Activated CD4-positive, alpha-beta memory T cell treated with anti-CD3 and anti-CD28 coated beads for 36 hours (primary cell): ENCODE measurements at places on chromosomes 16 and 17. TPM values are rescaled to one million over a fixed set of nuclear protein-coding genes. Genes with fewer than 3 reads are reported as not detected.
A peak's percentile ranks its signal among the peaks of the same experiment; 100 is the strongest.

Gene IRX3
- 0.27 TPM for total RNA-seq

- no peaks in the 10 kb centered on the region for H3K36me3 ChIP-seq
- no peak for DNase-seq
- peaks cover 2% of the 10 kb centered on the region for H3K27me3 ChIP-seq
- H3K4me1 ChIP-seq: peaks cover 4% of the 10 kb centered on the region
These were observed 72.2 kb downstream of the METRNL start for GRCh38 chr17:83151442-83152226.

DNA sequence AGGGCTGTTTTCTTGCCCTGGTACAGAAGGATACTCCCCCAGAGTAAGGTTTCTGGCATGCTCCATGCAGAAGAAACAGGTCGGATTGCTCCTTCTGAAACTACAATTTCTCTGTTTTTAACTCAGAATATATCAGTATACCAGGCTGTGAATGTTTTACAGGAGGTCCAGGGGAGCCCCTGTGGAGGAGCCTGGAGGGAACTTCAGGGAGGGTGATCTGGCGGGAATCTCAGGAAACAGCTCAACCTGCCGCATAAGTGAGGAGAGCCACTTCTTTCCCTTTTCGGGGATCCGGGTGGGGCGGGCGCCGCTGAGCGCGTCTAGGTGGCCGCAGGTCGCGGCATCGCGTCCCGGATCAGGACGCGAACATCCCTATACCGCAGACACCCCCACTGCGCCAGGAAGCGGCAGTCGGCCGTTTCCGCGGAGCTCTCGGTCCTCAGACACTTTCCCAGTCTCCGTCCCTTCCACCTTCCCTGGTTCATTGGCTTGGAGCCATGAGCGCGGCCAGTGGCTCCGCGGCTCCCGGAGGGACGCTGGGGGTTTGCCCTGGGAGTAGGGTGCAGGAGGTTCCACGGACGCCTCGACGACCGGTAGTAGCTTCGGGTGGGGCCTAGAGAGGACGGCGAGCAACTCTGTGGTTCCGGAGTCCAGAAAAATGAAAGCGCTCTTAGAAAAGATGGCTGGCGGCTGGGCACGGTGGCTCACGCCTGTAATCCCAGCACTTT, 3.1 kb upstream of the ZNF764 start:
- H3K36me3 ChIP-seq: peaks cover 2% of the 10 kb centered on the region
- H3K27me3 ChIP-seq: no peaks in the 10 kb centered on the region
- DNase-seq: peak; percentile 31
- peak overlapping the region; percentile 83 for H3K27ac ChIP-seq

DNA sequence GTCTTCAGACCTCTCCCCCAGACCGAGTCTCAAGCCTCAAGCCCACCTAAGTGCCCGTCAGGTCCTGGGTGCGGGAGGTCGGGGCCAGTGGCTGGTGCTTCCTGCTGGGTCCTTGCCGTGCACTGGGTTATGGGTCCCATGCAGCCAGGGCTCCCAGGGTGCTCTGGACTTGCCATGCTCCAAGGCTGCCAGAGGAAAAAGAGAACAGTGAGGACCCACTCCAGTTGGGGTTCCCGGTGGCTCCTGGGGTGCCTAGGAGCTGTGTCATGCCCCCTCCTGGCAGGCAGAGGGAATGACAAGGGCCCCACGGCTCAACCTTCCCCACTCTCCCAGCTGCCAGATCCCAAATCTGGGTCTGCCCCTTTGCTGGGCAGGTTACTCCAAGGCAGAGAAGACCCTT, 3.8 kb downstream of the SNX20 start:
- no peak for DNase-seq
- H3K27ac ChIP-seq: peak overlapping the region; percentile 91
- peaks cover 56% of the 10 kb centered on the region for H3K4me1 ChIP-seq
- H3K36me3 ChIP-seq: peaks cover 69% of the 10 kb centered on the region
- peak overlapping the region; percentile 20 for H3K4me3 ChIP-seq
- H3K27me3 ChIP-seq: no peaks in the 10 kb centered on the region

- H3K27ac ChIP-seq: no peak overlapping the region
- DNase-seq: no peak
- no peaks in the 10 kb centered on the region for H3K36me3 ChIP-seq
These were observed 16.9 kb downstream of the NXN start for GRCh38 chr17:962670-963069.

- H3K4me3 ChIP-seq: peak overlapping the region; percentile 76
- peak; percentile 92 for DNase-seq
- no peaks in the 10 kb centered on the region for H3K36me3 ChIP-seq
- H3K27me3 ChIP-seq: peaks cover 20% of the 10 kb centered on the region
These were observed 5.0 kb upstream of the PPP1R1B start for GRCh38 chr17:39621523-39622379.

GRCh38 chr17:68711858-68712257, 110.7 kb upstream of the FAM20A start:
- no peaks in the 10 kb centered on the region for H3K4me1 ChIP-seq
- no peaks in the 10 kb centered on the region for H3K36me3 ChIP-seq
- DNase-seq: no peak
- no peak overlapping the region for H3K27ac ChIP-seq

GRCh38 chr17:42681976-42682721, at the start of gene CNTNAP1:
Gene CNTNAP1, plus strand, starts transcription at chr17:42682531. Its CDS starts 299 bp downstream, at chr17:42682830.
- H3K36me3 ChIP-seq: peaks cover 2% of the 10 kb centered on the region
- H3K4me1 ChIP-seq: peaks cover 49% of the 10 kb centered on the region
- peak; percentile 48 for DNase-seq

DNA sequence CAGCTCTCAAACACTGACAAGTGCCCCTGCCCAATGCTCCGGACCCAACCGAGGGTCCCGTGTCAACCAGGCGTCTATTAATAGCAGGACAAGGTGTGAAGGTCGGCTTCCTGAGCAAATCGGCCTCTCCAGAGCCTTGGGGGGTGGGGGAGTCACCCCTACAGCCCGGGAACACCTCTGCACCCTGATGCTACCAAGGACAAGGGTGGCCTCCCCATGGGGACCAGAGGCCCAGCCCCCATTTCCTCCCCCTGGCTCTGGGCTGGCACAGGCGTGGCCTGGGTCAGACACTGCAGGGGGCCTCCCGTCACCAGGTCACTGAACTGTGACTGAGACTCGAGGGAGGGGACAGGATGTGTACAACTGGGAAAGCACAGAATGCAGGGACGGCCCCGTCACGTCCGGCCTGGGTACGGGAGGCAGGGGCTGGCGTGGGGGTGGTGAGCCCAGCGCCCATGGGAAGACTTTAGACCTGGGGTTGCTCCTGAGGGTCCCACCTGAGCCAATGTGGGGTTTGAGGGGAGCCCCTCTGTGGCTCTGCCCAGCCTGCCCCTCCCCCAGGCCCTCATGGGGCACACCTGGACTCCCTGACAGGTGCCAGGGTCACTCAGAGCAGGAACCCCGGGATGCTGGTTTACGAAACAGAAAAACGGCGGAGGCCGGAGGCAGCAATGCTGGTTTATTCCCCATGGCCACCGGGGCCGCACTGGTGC, 579 bp upstream of the CYBA start:
- peak overlapping the region; percentile 97 for H3K27ac ChIP-seq
- peak overlapping the region; percentile 86 for H3K4me3 ChIP-seq
- peaks cover 14% of the 10 kb centered on the region for H3K4me1 ChIP-seq
- peaks cover 17% of the 10 kb centered on the region for H3K36me3 ChIP-seq

DNA sequence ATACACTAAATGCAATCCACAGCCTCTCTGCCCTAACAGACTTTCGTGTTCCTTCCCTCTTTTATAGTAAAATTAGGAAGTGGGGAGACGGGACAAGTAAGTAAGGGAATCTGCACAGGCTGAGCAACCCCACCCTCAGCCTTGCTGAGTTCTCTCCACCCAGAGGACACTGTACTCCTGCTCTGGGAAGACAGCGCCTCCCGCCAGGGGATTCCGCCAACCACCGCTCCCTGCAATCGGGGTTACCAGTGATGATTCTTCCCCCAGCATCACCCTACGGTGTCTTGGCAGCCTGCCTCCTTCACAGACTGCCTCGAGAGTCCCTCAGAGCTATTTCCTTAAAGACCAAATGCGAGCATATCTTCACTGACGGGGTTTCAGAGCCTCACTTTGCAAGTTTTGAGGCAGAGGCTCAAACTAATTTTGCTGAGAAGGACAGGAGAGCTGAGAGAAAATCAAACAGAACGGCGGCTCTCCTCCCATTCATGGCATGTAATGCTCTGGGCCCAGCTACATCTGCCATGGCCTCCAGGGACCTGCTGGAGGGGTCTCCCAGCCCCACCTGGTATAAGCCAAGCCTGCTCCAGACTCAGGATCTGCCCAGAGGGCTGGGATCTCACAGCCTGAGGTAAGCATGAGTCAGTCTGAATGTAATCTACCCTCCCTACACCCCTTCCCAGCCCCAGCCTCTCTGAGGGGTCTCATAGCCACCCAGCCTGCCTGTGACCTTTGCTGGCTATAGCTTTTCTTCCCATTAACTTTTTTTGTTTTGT, 22.7 kb upstream of the ASGR2 start:
- no peak overlapping the region for H3K27ac ChIP-seq
- DNase-seq: no peak
- H3K36me3 ChIP-seq: no peaks in the 10 kb centered on the region
- H3K4me1 ChIP-seq: peaks cover 11% of the 10 kb centered on the region
- peaks cover 9% of the 10 kb centered on the region for H3K27me3 ChIP-seq
